ENCODE measurements at places on chromosomes 11 and 22. TPM values are rescaled to one million over a fixed set of nuclear protein-coding genes. Genes with fewer than 3 reads are reported as not detected.

BATF2 gene
- 0.65 TPM for polyA plus RNA-seq

GRCh38 chr22:47787501-47788227 lies 1025.2 kb downstream of the TBC1D22A start:
- DNase-seq = no peak

DNA sequence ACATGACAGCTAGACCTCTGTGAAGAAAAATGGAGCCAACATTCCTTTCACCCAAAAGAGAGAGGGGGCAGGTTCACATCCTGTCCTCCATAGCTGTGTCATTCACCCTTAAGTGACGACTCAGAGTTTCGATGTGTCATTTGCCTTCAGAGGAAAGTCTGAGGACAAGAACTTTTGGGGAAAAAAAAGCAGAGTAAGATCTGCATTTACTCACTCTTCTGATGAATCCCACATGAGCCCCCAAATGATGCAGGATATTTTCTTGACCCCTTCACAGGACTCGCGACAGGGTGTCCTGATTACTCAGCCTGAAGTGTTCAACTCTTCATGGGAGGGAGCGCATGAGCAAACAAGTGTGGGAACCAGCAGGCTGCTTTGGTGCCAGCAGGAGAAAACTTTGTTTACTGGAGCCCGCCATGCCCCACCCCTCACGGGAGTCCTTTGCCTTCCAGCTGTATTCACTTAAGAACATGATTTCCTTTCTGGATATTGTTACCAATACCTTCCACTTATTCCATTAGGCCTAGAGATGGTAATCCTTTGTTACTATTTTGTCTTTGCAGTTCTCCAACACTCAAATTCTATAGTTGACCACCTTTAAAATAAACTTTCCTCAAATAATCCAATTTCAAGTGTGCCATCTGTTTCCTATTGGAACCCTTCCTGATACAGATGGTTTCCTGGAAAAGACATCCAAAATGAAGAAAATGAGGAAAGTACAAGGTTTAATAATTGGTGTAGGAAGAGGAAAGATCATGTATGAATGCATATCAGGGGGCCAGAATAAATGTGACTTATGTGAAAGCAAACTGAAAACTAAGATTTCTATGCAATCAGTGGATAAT lies 729.8 kb downstream of the FAM181B start:
- no peak for DNase-seq

USP35 gene
- 4.7 TPM for polyA plus RNA-seq

GRCh38 chr11:6876914-6877313 lies 489 bp downstream of the OR10A4 start:
- DNase-seq = no peak

B4GALNT4 gene
- 23.7 TPM for polyA plus RNA-seq

GRCh38 chr11:548700-549603 lies 11.6 kb downstream of the LMNTD2 start:
- no peak for DNase-seq

GRCh38 chr11:118911113-118911879 lies 14.4 kb downstream of the BCL9L start:
- DNase-seq = no peak

Data from muscle of arm (tissue), 14 donors.